Stimulated activated CD8-positive, alpha-beta memory T cell treated with anti-CD3 and anti-CD28 coated beads, Interleukin-4, amount 100 ng/mL, for 4 hours (primary cell): ENCODE measurements at places on chromosomes 3 and 15.

DNA sequence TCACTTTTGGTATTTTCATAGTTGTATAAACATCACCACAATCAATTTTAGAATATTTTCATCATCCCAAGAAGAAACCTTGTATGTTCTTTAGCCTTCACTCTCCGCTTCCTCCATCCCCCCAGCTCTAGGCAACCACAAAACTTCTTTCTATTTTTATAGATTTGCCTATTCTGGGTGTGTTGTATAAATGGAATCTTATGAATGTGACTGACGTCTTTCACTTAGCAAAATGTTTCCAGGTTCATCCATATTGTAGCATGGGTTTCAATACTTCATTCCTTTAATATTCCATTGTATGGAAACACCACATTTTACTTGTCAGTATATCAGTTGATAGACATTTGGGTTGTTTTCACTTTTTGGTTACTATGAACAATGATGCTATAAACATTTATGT, 335.8 kb upstream of the GOLIM4 start:
- no peak for DNase-seq

- no peak for DNase-seq
Measured at GRCh38 chr3:194559530-194559929, 72.7 kb upstream of the ATP13A3 start.

DNA sequence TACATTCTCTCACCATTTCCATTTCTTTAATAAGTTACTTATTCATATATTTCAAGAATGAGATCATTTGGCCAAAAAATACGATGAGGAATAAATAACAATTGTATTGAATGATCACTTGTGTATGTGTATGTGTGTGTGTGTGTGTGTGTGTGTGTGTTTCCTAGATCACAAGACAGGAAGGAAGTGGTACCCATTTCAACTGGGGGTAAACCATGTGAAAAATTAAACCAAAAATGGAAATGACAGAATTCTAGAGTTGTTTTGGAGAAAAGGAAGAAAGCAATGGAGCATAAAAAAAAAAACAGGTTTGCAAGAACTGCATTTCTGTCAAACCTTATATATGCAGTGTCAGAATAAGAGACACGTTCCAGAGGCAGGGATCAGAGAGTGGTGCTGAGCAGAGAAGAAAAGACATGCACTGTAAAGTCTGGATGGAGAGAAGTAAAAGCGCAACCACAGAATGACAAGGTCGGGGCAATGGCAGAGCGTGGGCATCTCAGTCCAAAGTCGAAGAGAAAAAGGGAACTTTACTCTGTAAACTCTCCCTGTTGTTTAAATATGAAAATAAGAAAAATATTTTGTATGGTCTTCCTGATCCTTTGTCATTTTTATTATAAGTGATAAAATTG, 75.5 kb downstream of the PEX5L start:
- no peak for DNase-seq

- DNase-seq: no peak
Measured at GRCh38 chr3:135980343-135980742, 14.8 kb downstream of the PPP2R3A start.

DNA sequence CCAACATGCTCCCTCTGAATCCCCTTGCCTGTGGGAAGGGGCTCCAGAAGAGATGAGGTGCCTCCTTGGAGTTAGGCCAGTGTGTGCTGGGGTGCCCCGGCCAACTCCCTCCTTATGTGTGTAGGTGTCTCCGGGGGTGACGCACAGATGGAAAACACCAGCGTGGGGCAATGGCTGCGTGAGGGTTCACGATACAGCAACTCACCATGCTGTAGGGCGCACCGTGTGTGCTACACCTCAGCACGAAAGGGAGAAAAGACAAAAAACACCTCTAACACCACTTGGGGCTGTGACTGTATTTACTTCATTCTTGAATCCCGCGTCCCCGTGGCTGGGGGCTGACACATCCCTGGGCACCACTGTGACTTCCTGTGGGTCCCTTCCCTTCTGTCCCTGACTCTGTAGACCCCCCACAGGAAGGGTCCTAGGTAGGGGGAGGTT, 1.6 kb upstream of the CALML4 start:
- no peak for DNase-seq

- DNase-seq: no peak
Measured at GRCh38 chr15:92384381-92384780, 9.3 kb upstream of the ST8SIA2 start.

DNA sequence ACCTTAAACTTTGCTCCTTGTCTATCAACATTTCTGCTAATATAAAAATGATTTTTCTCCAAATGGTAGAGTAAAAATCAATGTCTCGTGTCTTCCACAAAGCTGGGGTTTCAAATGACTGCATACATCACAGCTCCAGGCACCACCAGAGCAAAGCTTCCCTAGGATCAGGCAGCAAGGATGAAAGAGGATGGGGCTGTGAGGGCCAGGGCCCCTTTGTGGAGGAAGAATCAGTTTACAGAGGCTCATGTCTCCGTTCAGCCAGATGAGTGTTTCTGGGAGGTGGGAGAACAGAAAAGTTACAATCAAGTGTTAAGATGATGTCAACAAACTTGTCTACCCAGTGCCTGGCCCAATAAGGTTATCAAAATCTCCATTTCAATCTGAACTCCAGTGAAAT, 105.5 kb downstream of the BDH1 start:
- DNase-seq: no peak

GRCh38 chr15:39413558-39413957, 167.3 kb upstream of the THBS1 start:
- DNase-seq: no peak

- no peak for DNase-seq
Measured at GRCh38 chr15:33278816-33279612, 31.8 kb upstream of the RYR3 start.

GRCh38 chr3:71136276-71136675, 447.3 kb downstream of the FOXP1 start:
- DNase-seq: no peak

DNA sequence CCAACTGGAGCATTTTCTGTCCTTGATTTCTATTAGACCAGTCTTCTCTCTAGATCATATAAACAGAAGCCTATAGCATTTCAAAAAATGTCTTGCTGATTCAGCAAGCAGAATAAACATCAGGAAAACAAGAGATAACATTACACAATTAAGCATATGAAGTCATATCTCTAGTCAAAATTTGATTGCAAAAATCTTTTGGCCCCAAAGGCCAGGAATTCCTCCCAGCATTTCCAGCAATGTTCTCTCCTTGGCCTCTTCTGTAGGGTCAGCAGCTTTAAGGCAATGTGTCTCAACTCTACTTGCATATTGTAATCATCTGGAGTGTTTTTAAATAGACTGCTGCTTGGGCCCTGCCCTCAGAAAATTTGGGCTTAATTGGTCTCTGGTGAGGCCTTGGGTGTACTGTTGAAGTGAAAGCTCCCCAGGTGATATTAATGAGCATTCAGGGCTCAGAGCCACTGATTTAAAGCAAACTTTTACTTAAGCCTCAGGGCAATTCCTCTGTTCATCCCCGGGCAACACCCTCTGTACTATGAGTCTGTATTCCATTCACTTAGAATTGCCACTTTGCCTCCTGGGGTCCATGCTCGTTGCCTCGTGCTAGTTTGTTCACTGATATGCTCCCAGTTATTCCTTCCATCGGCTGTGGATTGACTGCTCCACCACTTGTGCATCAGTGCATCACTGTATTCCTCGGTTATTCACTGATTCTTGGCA, 1072.6 kb downstream of the ROBO2 start:
- DNase-seq: no peak

DNA sequence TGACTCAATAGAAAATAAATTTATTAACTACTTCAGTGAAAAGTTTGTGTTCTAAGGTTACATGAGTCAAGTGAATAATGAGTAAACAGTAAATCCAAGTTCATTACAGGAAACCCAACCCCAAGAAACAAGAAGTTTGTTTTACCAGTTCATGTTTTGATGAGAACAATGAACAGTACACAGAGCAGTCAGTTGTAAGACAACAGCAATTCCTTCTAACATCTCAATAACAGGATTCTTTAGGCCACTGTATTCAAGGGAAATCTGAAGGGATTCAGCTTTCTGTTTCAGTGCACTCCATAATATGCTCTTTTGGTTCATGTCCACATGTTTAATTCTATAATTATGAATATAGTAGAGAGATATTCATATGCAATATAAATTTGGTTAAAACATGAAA, 18.4 kb downstream of the ATR start:
- no peak for DNase-seq

GRCh38 chr15:58627701-58628100, 121.8 kb downstream of the ADAM10 start:
- DNase-seq: no peak

DNA sequence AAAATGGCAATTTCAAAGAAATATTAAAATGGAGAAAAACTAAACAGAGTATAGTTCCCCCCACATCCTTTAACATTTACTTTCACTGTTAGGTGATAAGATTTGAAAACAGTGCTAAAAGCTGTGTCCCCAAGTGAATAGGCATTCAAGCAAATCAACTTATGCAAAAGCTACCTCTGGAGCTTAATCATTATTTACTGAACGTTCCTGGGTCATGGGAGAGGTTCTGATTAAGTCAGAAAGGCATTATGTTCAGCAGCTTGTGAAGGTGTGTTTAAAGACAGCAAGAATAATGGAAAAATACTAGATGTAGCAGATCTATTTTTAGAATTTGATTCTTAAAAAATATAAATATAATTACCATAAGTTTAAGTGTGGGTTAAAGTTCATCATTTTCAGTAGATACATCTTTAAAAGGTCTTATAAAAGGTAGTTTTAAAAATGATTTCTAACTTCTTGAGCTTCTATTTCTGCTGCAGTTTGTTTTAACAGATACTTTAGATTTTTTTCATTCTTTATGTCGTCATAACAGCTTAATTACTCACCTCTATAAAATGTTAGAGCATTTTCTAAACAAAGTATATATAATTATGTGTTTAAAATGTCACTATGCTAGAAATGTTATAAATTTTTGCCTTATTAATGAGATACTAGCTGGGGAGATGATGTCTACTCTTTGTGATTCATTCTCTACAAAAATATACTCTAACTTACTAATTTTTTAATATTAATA, 127.9 kb downstream of the MITF start:
- no peak for DNase-seq

DNA sequence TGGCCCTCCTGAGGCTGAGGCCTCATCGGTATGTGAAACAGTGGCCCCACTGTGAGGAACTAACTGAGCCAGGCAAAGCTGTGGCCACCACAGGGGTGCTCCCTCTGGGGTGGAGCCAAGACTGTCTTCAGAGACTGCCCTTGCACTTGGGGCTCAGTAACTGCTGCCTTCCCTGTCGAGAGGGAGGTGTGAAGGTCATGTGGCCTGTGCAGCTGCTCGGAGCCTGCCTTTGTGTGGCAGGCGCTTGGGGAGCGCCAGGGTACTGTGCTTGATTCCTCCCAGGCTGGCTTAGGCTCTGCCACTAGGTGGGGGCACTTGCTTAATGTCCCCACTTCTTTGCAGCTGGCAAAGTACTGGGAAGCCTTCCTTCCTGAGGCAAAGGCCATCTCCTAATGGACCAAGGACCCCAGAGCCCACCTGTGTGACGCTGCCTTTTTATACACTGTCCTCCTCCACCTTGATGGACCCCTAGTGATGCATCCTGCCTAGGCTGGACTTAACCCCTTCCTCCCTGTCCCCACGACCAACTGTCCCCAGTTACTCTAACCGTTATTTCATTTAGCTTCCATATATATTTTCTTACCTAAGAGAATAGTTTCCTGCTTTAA, 14.2 kb upstream of the SNX22 start:
- DNase-seq: no peak

DNA sequence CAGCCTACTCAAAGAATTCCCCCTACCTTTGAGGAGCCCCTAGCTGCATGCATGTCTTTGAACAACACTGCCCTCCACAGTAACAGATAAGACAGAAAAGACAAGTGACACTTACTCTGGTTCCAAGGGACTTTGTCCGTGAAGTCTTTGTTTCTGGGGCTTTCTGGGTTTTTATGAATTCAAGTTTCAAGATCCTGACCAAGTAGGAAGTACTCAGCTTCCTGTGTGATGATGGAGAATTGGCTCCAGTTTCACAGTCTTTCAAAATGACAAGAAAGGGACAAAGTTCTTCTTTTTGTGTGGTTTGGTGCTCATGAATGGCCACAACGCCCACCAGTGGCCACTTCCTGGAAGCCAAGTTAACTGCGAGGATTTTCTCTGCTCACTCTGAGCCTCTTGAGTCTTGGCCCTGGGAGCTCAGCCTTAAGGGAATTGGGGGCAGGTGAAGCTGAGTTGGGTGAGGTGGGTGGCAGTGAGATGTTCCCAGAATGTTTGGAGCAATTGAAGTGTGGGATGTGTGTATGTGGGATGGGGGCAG, at the start of gene CCR1:
CCR1 (minus strand) TSS at position 147 of the 538 bp plus-strand sequence. CDS start 4,000 bp downstream, outside the sequence.
- peak; percentile 12 for DNase-seq

GRCh38 chr15:59169251-59169708, 37.4 kb upstream of the LDHAL6B start:
- no peak for DNase-seq

DNA sequence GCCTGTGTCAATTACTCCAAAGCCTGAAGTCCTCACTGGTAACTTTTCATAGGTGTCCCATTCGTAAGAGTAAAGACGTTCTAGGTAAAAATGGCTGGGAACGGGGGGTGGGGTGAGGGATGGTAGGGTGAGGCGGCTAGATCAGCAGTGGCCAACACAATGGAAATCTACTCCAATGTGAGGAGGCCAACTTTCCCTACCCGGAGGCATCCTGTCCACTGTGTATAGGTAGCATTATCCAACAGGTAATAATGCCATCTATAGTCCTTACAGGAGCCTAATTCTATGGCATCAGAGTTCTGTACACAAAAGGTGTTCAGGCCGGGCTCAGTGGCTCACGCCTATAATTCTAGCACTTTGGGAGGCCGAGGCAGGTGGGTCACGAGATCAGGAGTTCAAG, 29.1 kb downstream of the HDC start:
- DNase-seq: no peak

DNA sequence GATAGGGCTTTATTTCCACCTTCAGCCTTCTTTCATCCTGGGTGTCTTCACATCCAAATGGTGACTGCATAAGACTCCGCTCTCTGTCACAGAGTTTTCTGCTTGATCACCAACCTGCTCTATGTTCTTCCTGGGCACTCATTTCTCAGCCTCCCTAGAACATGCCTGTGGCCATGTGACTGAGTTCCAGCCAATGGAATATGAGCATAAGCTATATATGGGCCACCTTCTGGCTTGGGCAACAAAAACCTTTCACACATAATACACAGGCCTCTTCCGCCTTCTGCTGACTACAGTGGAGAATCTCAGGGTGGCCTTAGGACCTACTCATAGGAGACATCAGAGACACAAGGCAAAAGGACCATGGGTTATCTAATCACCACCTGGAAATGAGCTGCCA, 51.2 kb upstream of the MED12L start:
- DNase-seq: no peak

- no peak for DNase-seq
Measured at GRCh38 chr3:112497897-112498548, 1.2 kb downstream of the BTLA start.

DNA sequence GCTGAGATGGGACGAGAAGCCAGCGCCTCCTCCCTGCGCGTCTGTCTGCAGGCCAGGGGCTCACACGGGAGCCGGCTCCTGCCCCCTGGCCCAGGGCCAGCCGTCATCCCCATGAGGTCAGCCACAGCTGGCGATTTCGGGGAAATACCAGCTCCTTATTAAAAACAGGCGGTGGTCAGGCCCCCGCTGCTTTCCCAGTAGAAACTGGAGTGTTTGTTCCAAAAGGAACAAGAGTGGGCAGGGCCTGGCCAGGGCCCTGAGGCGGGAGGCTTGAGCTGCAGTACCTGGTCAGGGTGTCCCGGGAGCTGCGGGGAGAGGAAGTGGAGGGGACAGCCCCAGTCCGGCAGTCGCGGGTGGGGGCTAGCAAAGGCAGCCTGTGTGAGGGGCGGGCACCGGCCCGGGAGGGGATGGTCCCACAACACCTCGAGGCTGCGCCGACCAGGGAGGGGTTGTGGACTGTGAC, 17.8 kb downstream of the MYL3 start:
- DNase-seq: no peak

GRCh38 chr15:22902046-22902445, 63.6 kb downstream of the NIPA2 start:
- DNase-seq: no peak
